Placental pericyte (primary cell): ENCODE measurements at places on chromosomes 2 and 18. TPM values are rescaled to one million over a fixed set of nuclear protein-coding genes. Genes with fewer than 3 reads are reported as not detected.

Gene SCYGR4
- not detected in 2 replicates for total RNA-seq

Gene PRKCE
- 21.9 and 35.0 TPM in 2 replicates for total RNA-seq

Gene CAVIN2
- total RNA-seq: 5.3 and 18.6 TPM in 2 replicates

Gene FHOD3
- 0.88 and 16.9 TPM in 2 replicates for total RNA-seq

Gene NCKAP1
- total RNA-seq: 111 and 185 TPM in 2 replicates

Gene C2orf66
- total RNA-seq: not detected in 2 replicates

Gene SERPINB4
- 0.14 TPM in 1 of 2 replicates, not detected in the other for total RNA-seq

Gene ARL5A
- 54.1 and 63.3 TPM in 2 replicates for total RNA-seq

Gene CTAGE1
- total RNA-seq: not detected in 2 replicates

Gene SOCS6
- total RNA-seq: 50.3 and 135 TPM in 2 replicates

Gene KRTCAP3
- total RNA-seq: not detected in 2 replicates

Gene WNT6
- total RNA-seq: not detected in 2 replicates

Gene SPC25
- 0.44 and 7.6 TPM in 2 replicates for total RNA-seq

Gene LYG1
- 0.44 TPM in 1 of 2 replicates, not detected in the other for total RNA-seq

Gene NDUFAF7
- total RNA-seq: 11.2 and 12.5 TPM in 2 replicates

Gene DPP4
- total RNA-seq: 71.4 and 636 TPM in 2 replicates

Gene CYP1B1
- 11.5 and 70.2 TPM in 2 replicates for total RNA-seq

Gene OTOS
- total RNA-seq: not detected in 2 replicates

Gene OR6B3
- not detected in 2 replicates for total RNA-seq

Gene SP9
- 0.14 TPM in 1 of 2 replicates, not detected in the other for total RNA-seq

Gene B3GNT7
- total RNA-seq: 0.14 and 0.44 TPM in 2 replicates

Gene KCNF1
- total RNA-seq: not detected in 2 replicates

Gene FOXD4L1
- under 0.01 and 0.14 TPM in 2 replicates for total RNA-seq

Gene ABCG5
- not detected in 2 replicates for total RNA-seq

Gene GALR1
- not detected in 2 replicates for total RNA-seq

Gene ERMN
- under 0.01 TPM in 1 of 2 replicates, not detected in the other for total RNA-seq

Gene CDK15
- total RNA-seq: 1.3 and 7.0 TPM in 2 replicates

Gene ALKAL2
- not detected in 2 replicates for total RNA-seq

Gene MOB4
- total RNA-seq: 21.0 and 41.7 TPM in 2 replicates

Gene ZNF385B
- not detected in 2 replicates for total RNA-seq
